ENCODE measurements at places on chromosomes 5 and 9.

DNA sequence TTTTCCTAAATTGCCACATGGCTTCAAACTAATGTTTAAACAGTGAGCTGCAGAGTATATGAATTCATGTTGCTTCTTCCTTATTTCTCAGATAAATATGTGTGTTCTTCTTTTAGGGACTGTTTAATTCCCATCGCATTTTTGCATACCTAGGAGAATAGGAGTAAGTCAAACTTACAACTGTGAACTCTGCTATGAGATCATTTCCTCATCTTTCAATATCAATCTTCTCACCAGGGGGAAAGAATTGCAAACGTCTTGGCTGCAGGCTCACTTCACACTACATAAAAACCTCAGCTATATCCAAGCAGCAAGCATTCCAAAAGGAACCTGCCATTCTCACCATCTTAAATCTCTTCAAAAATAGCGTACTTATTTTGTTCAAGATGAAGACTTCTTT, 271.0 kb downstream of the DNAH5 start:
- DNase-seq = no peak

DNA sequence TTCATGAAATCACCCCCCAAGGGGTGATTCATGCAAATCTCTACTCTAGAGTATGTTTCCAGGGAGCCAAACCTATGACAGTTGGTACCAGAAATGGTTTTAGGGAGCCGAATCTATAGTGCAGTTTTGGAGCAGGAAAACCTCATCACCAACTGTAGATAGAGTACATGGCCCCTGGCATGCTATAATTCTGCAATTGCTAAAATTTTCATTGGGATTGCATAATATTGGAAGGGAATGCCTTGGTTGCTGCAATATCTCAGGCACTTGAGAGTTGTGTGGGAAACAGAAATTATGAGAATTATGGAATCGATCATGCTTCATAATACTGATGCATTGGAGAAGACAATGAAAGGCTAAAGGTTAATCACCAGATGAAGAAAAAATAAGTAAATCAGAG, 148.2 kb upstream of the PLPPR1 start:
- no peak for DNase-seq

DNA sequence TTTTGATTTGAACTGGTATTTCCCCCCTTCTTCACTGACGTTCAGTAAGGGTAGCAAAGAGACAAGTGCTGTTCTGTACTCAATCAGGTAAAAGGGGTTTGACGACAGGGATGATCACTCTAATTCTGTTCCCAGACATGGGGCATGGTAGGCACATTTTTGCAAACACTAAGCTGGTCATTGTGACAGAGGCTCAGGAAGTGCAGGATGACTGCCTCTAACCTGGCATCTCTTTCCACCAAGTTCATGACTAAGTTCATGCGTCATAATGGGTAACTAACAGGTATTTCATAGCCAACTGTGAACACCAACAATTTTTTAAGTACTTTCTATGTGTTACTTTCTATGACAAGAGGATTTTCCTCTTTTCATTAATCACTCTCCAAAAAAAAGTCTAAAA, 166.5 kb downstream of the MAPKAP1 start:
- DNase-seq = no peak

DNA sequence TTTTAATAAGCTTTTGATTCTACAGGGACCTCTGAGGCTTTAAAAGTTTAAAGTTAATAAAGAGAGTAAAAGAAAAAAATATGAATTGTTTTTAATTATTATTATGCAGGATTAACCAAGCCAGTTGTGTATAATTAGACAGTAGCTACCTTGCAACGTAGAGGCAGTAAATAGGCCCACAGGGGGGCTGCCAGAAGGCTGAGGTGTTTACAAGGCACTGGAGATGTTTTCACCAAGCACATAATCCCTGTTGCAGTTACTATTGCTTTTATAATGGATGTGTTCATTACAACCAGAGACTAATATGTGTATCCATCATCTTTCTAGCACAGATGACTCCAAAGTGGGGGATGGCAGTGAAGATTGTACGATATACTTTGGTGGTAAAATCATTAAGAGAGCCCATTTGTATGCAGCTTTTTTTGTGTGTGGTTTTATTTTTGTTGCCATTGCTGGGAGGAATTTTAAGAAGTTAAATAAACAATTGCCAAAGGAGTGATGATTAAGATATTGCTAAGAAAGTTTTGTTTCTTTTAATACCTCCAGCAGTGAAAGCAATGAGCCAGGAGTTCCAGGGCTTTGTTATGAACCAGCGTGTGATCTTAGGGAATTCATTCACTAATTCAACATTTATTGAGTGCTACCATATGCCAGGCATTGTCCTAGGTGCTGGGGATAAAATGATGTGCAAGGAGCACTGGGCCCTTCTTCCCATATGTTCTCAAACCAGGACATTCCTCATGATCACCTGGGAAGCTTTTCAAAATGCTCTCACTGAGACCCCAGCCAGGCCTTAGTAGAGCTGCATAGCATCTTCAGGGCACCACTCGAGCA, 138.7 kb upstream of the EFNA5 start:
- DNase-seq = no peak

DNA sequence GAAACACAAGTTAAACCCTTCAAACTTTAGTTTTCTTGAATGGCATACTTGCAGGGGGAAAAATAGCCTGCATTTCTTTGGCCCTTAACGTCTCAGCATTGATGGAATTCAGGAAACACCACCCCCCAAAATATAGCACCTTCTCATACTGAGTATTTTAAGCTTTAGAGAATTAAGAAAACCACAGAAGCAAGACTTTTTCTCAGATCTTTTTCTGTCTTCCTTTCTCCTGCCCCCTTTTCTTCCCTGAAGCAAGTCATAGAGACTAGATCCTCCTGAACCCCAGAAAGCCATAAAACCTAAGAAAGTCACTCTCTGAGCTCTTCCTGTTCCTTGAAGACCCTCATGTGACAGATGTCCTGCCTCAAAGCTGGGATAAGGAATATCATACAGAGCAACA, 1069.9 kb downstream of the EFNA5 start:
- no peak for DNase-seq

GRCh38 chr5:36585701-36586100, 20.7 kb upstream of the SLC1A3 start:
- DNase-seq = no peak

GRCh38 chr5:55773057-55773456, 35.2 kb downstream of the DDX4 start:
- DNase-seq = no peak

DNA sequence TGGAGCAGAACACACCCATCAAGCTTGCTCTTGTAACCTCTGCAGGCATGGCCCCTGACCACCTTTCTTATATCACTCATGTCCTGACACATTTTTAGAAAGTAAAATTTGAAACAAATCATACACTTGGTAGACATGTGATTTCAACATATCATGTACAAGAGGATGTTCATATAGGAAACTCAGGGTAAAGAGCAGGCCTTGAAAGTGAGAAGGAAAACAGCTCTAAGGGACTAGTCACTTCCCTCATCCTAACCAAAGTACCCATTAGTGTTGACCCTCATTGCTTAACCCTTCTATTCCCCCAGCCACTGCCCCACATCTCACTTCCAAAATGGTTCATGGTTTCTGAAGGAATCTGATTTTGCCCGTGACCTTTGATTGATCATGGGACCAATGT, 492.4 kb upstream of the KLF4 start:
- no peak for DNase-seq

- DNase-seq = no peak
These were observed 12.8 kb downstream of the SLCO4C1 start for GRCh38 chr5:102283102-102283797.

GRCh38 chr5:60503771-60504170, 196.2 kb downstream of the DEPDC1B start:
- DNase-seq = no peak

DNA sequence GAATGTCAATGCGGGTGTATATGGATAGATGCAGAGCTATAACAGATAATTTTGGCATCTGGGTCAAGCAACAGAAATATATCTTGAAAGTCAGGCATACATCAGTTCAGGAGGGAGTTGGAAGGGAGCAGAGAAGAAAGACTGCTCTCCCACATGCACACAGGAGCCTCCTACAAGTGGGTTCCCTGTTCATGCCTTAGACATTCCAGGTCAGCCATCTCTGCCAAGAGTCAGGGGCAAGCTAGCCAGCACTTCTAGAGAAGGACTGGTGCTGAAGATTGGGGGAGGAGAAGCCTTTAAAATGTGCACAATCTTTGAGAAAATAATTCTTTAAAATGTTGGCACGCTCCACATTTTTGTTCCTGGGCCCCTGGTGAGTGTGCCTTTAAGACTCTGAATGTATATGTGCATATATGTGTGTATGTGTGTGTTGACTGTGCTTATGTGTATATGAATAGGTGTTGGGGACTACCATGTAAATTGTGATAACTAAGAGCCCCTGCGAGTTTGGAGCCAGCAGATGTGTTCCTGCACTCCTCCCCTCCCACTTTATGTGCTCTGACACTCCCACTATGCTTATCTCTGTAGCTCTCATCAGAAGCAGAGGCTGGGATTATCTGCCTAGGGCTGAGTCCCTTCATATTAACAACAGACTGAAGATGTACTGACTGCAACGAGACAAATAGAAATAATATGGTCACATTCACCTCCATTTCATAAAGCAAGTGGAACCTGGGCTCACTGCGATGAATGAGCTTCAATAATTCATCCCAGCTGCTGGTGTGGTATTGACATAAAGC, 21.5 kb upstream of the DELE1 start:
- no peak for DNase-seq

GRCh38 chr9:126144196-126144595, 182.4 kb upstream of the MVB12B start:
- DNase-seq = no peak

- DNase-seq = no peak
These were observed 1.1 kb downstream of the ECM2 start for GRCh38 chr9:92534674-92535073.

DNA sequence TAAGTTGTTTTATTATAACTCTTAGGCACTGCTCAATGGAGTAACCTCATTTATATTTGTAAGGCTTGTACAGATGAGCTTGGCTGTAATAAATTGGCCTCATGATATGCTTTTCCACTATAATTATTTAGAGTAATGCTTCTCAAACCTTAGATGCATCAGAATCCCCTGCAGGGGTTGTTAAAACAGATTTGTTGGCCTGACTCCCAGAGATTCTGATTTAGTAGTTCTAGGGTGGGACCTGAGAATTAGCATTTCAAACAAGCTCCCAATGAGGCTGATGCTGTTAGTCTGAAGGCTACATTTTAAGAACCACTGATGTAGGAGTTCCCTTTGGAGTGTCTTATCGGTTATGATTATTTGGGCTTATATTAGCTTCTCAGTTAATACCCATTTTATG, 38.2 kb upstream of the ARSB start:
- DNase-seq = no peak

DNA sequence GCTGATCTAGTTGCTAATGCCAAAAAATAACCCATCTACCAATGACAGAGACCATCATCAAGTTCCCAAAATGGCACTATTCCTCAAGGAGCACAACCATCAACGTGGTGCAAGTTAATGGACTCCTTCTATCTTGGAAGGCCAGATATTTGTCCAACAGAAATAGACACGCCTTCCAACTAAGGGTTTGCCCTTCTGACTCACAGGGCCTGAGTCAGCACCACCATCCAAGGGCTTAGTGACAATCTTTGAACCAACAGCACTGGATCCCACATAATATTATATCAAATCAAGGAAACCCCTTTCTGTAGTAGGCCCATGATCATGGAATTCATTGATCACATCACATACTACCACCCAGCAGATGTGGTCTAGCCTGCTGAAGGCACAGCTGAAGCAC, 84.3 kb downstream of the MED27 start:
- no peak for DNase-seq

DNA sequence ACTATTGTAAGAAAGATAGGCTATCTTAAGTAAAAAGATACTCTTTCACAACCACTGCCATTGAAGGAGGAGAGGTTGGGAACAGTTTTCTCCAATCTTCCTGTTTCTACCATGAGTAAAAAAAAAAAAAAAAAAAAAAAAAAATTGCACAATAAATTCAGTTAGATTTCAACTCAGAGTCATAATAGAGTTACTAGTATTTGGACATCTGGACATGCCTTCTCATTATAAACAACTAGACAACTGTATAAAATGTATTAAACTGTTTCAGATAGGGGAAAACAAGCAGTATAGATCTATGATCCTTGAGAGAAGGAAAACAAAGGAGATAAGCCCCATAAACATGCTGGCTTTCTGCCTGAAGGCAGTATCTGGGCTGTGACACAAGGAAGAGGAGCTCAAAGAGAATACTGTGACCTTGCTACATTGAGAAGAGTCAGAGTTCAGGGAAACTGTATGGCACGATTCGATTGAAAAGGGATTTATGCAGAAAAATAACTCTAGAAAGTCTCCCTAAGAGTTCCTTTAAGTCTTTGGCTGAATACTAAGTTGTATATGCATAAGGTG, 249.2 kb upstream of the POU5F2 start:
- DNase-seq = no peak

DNA sequence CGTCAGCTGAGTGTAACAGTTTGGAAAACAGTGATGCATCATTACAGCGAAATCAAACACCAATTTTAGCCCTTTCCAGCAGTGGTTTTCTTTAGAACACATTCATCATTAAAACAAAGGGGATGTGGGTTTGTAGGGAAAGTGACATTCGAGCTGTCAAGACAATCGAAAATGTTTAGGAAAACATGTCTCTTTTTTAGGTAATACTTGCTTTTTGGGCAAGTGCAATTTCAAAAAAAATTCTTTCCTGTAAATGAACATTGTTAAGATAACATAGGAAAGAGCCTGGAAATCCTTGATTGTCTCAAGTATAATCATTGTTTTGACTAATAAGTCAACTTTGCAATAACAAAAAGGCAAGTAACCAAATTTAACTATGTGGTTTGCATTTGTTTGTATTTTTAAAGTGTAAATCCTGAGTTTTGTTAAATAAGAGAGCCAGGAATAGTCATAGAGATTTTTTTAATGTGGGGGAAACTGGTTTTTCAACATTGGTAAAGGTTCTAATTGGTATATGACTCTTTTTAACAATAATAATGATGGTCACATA, 182.5 kb downstream of the TTLL11 start:
- DNase-seq = no peak

DNA sequence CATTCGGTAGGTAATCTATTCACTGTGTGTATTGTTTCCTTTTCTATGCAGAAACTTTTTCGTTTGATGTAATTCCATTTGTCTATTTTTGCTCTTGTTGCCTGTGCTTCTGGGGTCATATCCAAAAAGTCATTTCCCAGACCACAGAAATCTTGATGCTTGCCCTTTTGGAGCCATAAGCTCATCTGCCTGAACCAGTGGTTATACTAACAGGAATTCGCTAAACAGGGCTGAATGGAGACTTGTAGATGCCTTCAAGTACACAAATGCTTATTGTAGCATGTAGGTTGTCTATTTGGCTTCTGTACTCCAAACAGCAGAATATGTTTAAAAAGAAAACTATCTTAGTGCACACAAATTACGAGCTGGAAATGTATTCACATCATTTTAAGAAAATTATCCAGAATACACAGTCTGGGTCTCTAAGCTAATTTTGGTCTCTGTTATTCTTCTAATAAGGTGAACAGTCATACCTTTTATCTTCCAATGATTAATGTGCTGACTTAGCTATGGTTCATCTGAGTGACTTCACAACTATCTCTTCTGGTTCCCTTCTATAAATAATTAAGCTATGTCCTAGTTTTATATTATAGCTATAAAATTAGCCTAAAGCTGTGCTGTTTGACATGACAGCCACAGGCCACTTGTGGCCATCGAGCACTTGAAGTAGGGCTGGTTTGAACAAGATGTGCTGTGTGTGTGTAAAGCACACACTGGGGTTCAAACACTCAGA, 87.6 kb downstream of the DAPK1 start:
- no peak for DNase-seq

Measured in retina (tissue), 1 donor.